ENCODE measurements at places on chromosomes 1 and 21.
A peak's percentile ranks its signal among the peaks of the same experiment; 100 is the strongest.

GRCh38 chr21:17708522-17709265 is 96.0 kb upstream of the BTG3 start:
- no peak for DNase-seq

DNA sequence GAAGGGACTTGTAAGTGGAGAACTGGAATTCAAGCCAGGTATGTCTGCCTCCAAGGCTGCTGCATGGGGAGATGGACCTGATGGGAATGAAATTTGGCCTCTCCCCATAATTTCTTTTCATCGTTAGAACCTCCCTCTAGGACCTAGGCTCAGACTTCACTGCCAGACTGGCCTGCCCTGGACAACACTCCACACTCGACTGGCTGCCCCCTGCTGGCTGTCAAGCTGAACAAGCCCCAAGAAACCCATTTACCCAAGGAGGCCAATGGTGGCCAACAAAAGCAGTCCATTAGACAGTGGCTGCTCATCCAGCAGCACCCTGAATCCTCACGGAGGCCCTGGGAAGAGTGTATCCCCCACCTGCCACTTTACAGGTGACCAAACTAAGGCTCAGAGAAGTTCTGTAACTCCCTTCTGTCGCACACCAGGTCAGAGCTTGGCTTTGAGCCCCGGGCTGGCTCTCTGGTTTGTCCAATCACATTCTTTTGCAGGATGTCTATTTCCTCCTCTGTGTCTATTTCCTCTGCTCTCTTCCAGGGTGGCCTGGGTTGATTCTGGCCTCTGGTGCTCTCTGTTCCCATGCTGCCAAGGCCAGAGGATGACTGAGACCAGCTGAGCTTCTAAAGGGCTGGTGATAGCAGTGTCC is 3.8 kb downstream of the RNF186 start:
- peak; percentile 68 for DNase-seq

GRCh38 chr1:218890451-218890850 is 283.2 kb upstream of the LYPLAL1 start:
- no peak for DNase-seq

DNA sequence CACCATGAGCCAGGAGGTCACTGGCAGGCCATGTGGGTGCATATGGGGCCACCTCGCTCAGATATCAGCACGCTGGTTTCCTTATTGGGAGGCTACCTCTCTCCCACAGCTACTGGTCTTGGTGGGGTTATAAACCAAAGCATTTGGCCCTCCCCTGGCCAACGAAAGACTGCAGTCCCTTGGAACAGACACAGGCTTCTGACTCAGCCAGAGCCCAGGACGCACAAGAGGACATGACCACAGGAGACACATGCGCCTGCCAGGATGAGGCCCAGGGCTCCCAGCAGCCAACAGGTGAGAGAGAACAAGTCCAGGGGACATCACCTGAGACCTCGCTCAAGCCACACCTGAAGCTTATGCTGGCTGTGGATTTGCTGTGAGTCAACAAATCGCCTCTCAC is 13.8 kb downstream of the NPHP4 start:
- DNase-seq, result no peak

GRCh38 chr1:190175320-190175719 is 302.3 kb downstream of the BRINP3 start:
- DNase-seq, result no peak

GRCh38 chr1:119374208-119374874 is 5.8 kb downstream of the HAO2 start:
- no peak for DNase-seq

DNA sequence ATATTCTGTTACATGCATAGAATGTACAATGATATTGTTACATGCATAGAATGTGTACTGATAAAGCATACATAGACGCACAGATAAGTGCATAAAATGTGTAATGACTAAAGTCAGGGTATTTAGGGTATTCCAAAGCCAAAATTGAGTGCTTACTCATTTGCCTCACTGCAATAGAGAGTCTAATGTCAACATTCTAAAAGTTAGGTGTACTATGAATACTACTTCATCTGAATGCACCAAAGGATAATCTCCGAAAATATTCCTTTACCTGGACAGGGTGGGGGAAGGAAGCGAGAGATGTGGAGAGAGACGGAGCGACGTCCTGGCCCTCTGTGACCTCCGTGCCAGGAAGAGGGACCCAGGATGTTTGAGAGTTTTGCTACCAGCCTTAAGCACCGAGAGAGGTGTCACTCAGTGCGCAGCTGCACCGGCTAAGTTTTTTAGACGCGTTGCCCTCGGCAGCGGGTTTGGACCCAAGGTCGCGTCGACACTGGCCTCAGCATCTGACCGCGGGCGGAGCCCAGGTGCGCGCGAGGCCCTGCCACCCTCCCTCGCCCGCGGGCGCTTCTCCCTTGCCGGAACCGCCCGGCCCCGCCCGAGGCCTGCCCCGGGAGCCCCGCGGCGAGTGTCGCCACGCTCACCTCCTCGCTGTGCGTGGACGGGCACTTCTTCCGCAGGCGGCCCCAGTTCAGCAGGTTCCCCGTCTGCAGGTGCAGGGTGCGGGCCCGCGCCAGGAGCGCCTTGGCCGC is 660 bp downstream of the GCLM start:
- DNase-seq, result peak; percentile 59

GRCh38 chr1:101953623-101954022 is 43.1 kb downstream of the OLFM3 start:
- DNase-seq, result no peak

DNA sequence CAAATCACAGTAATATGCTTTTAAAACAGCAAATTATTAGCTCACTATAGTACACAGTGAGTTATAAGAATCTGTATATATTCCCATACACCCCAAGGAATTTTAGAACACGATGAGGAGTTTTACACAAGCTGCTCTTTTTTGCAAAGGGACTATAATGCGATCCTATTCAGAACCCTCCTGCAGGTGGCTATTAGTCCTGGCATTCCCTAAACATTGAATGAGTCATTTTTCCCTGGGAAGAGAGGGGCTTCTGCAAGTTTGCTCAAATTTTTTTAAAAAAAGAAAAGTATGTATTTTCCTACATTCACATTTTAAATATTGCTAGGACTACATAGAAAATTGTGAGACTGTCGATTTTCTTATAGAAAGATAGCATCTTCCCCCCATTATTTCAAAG is 106.3 kb downstream of the COL11A1 start:
- DNase-seq, result no peak

- DNase-seq, result no peak
Observed at GRCh38 chr1:184162281-184162680, 110.8 kb downstream of the TSEN15 start.

GRCh38 chr1:215076322-215076721 is 6.2 kb upstream of the KCNK2 start:
- DNase-seq, result no peak

DNA sequence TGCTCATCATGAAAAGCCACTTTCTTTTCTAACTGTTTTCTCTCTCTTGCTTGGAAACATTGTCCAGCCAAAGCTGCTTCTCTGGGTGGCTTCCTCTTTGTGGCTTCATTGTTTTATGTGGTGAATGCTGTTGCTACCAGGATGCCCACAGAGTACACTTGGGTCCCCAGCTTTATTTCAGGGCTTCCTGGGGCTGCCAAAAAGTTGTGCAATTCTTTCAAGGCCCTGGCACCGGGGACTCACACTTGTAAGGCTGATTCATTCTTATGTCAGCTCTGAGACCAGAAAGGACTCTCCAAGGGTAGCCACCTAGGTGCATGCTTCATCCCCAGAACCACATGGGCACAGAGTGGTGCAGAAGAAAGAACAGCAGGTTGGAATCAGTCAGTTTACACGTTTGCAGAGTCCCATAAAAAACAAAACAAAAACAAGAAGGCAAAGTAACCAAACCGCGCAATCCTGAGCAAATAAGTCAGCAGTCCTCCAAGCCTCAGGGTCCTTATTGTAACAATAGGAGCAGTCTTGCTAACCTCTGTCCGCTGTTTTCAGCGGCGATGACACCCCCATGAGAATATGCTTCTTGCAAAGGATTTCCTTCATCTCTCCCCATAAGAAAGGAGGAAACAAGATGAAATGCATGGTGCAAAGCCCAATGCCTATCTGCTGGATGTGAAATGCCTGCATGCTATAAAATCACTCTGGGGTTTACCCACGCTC is 89.9 kb upstream of the SSX2IP start:
- peak; percentile 9 for DNase-seq

DNA sequence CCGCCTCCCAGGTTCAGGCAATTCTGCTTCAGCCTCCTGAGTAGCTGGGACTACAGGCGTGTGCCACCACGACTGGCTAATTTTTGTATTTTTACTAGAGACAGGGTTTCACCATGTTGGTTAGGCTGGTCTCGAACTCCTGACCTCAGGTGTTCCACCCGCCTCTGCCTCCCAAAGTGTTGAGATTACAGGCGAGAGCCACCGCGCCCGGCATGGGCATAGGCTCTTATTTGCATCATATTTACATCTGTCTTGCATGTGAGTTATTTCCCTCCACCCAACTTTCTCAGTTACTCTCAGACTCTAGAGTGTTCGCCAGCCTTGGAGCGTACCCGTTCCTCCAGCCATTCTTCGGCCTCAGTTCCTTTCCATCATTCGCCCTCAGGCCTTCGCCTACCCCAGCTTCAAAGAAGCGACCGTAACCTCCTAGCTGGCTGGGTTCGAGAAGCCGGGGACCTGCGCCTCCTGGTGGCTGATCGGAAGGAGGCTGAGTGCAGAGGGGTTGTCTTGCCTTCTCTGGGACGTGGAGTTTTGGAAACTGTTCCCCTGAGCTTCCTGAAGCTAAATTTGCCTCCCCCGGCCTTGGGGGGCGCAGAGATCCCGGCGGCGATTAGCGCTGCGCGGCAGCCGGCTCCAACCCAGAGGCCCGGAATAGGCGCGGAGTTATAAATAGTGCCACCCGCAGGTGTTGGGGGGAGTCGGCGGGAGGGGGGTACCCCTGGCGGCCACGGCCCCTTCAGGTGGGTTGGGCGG is 3.6 kb upstream of the ZBTB7B start:
- DNase-seq, result peak; percentile 81

DNA sequence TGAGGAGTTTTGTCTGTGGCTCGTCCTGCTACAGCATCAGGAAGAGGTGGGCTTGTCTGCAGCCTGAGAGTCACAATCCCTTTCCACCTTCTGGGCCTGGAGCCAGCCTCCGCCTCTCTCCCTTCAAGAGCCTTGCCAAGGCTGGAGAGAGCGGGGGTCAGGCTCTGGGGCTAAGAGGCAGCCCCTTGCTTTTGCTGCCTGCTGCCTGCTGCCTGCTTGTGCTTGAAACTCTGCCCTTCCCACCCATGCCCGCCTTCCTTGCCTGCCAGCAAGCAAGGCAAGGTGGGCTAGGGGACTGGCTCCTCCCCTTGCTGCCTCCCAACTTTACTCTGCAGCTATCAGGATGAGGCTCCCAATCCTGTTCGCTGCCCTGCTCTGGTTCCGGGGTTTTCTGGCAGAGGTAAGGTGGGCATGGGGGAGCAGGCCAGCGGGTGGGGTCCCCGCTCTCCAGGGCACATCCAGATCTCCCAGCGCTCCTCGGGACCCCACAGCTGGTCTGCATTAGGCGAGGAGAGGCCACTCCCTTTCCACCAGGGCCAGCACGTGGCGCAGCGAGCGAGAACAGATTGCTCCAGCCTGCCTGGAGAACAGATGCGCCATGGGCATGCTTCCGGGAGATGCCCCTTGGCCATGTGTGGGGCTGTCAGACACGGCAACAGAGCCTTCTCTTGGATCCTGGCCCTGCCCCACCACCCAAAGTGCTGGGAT is 7.5 kb upstream of the PTPN7 start:
- no peak for DNase-seq

DNA sequence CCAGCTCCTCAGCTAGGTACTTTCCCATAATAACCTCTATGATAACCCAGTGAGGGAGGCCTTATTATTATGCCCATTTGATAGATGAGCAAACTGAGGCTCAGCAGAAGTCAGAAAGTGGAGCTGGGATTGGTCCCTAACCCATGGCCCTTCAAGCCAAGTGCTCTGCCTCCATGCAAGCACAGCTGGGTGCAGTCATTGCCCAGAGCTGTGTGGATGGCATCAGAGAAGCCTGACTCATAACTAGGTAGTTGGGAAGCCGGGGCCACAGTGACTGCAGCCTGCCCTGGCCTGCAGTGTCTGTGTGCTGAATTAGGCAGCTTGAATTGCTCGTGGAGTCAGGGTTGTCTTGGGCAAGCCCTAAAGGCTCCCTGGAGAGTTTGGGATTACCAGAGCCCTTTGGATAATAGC is 89.9 kb upstream of the SLC2A1 start:
- no peak for DNase-seq

GRCh38 chr1:32404946-32405345 is 10.7 kb upstream of the BSDC1 start:
- DNase-seq, result no peak

GRCh38 chr1:109802901-109803561 is 39.3 kb upstream of the EPS8L3 start:
- no peak for DNase-seq

- DNase-seq, result no peak
Observed at GRCh38 chr1:107727866-107728265, 237.1 kb downstream of the VAV3 start.

DNA sequence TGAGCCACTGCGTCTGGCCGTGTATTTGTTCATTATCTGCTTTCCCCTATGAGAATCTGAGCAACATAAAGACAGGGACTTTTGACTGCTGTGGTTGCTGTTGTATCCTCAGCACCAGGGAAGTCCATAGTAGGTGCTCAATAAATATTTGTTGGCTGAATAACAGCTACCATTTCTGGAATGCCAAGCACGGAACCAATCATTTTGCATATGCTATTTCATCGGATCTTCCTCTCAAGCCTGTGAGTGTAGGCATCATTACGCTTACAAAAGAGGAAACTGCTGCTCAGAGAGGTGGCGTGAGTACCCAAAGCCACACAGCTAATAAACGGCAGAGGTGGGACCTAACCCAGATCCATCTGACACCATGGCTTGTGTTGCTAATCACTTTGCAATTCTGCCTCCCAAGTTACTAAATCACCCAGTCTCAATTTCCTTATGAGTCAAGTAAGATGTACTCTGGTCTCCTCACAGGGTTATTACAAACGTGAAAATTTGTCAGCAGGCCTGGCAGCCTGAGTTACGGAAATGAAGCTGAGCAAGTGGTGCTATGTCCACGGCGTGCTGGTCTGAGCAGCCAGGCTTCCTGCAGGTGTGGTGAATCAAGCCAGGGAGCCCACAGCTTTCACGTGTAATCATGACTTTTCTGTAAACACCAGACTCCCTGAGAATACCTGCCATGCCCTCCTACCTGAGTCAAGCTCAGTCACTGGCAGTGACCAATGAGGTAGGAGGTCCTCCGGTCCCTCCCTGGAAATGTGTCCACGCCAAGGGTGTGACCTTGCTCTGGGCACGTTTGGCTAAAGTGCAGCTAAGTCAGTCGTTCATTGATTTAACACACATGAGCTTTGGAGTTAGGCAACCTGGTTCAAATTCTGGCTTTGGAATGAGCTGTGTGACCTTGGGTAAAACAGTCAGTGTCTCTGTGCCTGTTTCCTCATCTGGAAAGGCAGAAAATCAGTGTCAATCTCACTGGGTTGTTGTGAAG is 4.8 kb upstream of the RHCE start:
- DNase-seq, result no peak

GRCh38 chr1:145956781-145957442 is 905 bp downstream of the LIX1L start:
- peak; percentile 17 for DNase-seq

DNA sequence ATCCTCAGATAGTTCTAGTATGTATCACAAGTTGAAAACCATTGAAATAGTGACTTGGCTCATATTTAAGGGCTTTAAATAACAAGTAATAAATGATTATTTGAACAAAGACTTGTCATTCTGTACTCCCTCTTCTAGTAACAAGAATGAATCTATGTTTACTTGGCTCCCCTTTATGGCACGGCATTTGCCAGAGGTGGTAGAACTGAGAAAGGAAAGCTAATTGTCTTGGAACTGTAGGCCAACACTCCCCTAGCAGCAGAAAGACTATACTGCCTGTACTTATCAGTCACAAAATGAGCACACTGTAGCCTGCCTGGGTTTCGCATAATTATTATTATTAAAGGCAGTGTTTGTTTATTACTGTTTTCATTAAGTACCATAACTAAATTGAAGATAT is 29.6 kb upstream of the SMYD2 start:
- no peak for DNase-seq

Data from CD4-positive, alpha-beta T cell treated with Interleukin-17A for 4 hours (primary cell).